ENCODE measurements at places on chromosomes 2 and 18. TPM values are rescaled to one million over a fixed set of nuclear protein-coding genes. Genes with fewer than 3 reads are reported as not detected.

- no peaks in the 10 kb centered on the region for H3K27me3 ChIP-seq
- H3K4me1 ChIP-seq = no peaks in the 10 kb centered on the region
- no peaks in the 10 kb centered on the region for H3K36me3 ChIP-seq
- no peak for DNase-seq
Measured at GRCh38 chr2:143284087-143284675, 155.0 kb downstream of the ARHGAP15 start.

DNA sequence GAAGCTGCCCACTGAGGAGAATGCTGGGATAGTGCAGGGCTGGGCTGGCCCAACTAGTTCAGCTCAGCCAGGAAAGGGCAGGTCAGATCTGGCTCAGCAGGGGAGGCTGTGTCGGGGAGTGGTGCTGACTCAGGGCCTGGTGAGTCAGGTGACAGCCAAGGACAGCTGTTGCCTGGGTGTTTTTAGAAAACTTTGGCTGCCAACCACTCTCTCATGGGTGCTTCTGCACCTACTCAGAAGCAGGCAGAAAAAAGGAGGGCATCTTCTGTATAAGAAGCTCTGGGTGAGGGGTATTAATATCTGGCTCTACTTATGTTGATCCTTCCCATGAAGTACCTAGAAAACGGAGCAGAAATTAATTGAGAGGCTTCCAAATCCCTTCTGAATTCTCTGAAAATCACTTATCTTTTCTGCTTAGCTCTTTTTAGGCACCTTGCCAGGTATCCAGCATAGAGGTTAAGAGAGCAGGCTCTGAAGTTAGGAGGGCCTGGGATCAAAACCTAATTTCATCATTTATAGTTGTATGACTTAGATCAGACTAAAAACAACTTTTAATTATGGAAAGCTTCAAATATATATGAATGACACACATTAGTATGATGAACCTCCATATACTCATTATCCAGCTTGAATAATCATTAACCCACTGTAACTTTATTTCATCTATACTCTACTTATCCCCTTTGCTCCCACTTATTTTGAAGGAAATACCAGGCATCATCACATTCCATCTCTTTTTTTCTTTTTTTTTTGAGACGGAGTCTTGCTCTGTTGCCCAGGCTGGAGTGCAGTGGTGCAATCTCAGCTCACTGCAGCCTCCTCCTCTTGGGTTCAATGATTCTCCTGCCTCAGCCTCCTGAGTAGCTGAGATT lies 15.5 kb upstream of the RAB10 start:
- no peak overlapping the region for H3K4me3 ChIP-seq
- no peaks in the 10 kb centered on the region for H3K27me3 ChIP-seq
- peak; percentile 74 for DNase-seq
- peak overlapping the region; percentile 32 for H3K27ac ChIP-seq
- H3K4me1 ChIP-seq = no peaks in the 10 kb centered on the region

DNA sequence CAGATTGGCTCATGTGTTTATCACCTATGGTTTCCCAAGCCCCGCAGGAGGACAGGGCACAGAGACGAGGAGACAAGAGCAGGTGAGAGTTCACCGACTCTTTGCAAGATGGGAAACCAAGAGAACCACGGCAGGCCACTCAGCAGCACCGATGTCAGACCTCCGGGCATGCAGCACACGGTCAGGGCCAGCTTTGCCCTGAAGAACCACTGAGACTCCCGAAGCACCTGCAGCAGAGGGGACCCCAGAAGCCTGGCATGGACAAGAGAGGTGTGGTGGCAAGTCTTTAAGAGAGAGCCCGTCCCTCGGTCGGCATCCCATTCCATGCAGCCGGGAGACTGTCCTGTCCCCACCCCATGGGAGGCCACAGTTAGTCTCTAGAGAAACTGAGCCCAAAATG lies 36.6 kb upstream of the TAF1B start:
- H3K27me3 ChIP-seq = no peaks in the 10 kb centered on the region
- peaks cover 7% of the 10 kb centered on the region for H3K4me1 ChIP-seq
- no peak overlapping the region for H3K4me3 ChIP-seq
- H3K27ac ChIP-seq = no peak overlapping the region
- no peak for DNase-seq

GRCh38 chr18:25739376-25739775 lies 351.0 kb downstream of the SS18 start:
- H3K36me3 ChIP-seq = no peaks in the 10 kb centered on the region
- no peak overlapping the region for H3K4me3 ChIP-seq
- H3K4me1 ChIP-seq = no peaks in the 10 kb centered on the region
- no peak for DNase-seq
- H3K27me3 ChIP-seq = no peaks in the 10 kb centered on the region
- H3K27ac ChIP-seq = no peak overlapping the region

- no peak for DNase-seq
- no peak overlapping the region for H3K27ac ChIP-seq
- H3K4me1 ChIP-seq = no peaks in the 10 kb centered on the region
- no peak overlapping the region for H3K4me3 ChIP-seq
Measured at GRCh38 chr2:237977380-237977779, 10.6 kb downstream of the UBE2F start.

GRCh38 chr2:111094691-111095090 lies 26.0 kb upstream of the BCL2L11 start:
- DNase-seq = no peak
- H3K36me3 ChIP-seq = no peaks in the 10 kb centered on the region
- no peak overlapping the region for H3K4me3 ChIP-seq
- no peaks in the 10 kb centered on the region for H3K4me1 ChIP-seq
- no peak overlapping the region for H3K27ac ChIP-seq

DNA sequence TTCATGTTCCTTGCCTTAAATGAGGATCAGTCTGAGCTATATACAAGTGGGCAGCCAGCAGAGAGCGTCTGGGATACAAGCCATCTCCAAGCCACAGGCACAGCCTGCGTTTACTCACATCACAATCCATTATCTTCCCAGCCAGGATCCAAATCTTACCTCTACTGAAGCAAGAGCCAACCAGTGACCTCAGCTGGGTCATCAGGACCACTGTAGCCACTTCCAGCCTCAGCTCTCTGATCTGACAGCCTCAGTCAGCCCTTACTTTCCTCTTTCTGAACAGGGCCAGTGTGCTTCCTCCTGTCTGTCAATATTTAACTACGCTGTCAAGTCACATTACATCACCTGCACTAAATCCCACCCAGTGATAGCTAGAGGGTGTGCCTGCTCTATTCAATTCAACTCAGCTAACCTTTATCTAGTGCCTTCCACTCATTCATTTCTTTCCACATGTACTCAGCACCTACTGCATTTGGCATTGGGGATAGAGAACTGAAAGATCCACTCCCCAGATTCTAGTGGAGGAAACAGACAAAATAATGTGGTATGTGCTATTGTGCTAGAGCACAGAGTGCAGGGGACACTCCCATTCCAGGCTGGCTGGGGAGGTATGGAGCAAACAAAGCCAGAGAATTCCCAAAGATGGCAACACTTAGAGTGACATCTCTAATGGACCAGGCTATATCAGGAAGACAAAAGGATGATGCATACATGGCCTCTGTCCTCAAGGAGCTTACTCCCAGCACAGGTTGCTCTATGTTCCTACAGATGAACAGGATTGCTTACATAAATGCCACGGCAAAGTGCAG lies 146.5 kb downstream of the NCKAP5 start:
- H3K27ac ChIP-seq = no peak overlapping the region
- no peak overlapping the region for H3K4me3 ChIP-seq
- H3K4me1 ChIP-seq = no peaks in the 10 kb centered on the region

The KLHL14 gene
- total RNA-seq = 0.41 TPM

The C1GALT1C1L gene
- total RNA-seq = 0.91 TPM
